ENCODE measurements at places on chromosomes 16 and 17.

DNA sequence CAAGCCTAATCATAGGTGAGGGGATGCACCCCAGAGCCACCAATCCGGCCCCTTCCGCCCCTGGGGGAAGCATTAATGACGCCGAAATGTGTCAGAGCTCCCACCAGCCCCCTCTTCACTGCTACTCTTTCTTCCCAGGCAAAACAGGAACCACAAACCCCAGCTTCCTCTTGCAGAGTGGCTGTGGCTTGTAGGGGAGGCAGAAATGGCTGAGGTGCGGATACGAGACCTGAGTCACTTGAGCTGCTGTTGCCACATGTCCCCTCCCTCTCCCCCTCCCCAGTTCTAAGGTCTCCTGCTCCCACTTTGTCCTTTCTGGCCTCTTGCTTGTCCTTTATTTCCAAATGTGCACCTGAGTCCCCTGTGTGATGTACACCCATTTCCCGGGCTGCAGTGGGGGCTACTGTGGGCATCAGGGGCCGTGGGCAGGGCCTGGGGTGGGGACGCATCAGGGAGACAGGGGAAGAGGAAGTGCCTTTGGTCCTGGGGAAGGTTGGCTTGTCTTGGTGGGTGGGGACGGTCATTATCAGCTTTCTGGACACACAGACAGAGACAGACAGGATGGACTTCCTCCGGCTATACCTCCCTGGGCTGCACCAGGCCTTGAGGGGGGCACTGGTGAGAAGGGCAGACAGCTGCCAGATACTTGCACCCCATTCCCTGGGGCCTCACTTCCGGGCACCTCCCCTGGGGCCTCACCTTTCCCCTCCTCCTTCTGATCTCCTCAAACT is at the start of gene APOBR:
APOBR (plus strand) TSS at position 523 of the 731 bp plus-strand sequence; CDS start at position 562, 39 bp downstream.
- DNase-seq: peak; percentile 84

DNA sequence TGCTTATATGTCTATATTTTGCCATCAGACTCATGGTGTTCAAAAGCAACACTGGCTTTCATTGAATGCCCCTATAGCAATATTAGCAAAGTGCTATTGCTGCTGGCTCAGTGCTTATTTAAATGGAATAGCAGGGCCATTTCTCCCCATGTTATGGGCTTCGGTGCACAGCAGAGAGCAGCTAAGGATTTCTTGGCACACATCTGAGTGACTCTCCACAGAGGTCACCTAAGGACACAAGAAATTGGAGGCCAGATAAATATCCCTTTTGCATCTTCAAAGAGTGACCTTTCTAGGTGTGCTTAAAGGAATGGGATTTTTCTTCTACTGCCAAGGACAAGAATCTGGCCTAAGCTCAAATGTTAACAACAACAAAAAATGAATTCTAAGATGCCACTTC is 751.8 kb downstream of the CDH11 start:
- DNase-seq: no peak

GRCh38 chr17:20302246-20302917 is 165.0 kb downstream of the LGALS9B start:
- DNase-seq: no peak

DNA sequence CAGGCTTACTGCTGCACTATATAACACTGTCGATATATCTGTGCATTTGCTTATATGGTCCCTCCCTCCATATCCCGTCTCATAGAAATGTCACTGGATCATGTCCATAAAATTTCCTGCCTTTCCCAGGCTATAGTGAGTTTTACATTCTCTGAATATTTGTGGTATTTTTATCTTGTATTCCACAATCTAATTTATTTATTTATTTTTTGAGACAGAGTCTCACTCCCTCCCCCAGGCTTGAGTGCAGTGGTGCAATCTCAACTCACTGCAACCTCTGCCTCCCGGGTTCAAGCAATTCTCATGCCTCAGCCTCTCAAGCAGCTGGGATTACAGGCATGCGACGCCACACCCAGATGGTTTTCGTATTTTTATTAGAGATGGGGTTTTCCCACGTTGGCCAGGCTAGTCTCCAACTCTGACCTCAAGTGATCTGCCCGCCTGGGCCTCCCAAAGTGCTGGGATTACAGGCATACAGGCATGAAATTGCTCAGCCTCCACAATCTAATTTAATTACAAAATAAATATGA is 12.9 kb downstream of the TRIM37 start:
- no peak for DNase-seq

DNA sequence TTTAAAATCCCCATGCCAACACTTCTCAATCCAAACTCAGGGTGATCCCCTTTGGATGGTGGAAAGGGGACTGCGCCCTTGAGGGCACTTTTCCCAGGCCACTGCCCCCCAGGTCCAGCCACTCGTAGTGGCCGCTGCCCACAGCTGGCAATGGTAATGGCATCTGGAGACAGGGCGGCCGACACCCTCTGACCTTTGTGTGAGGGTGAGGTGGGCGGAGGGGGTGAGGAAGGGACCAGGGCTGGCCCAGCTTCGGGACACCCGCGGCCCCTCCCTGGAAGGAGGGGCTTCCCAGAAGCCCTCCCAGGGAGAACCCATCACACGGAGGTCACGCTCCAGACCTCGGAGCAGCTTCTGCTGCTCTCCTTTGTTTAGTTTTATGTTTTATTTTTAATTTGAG is 289.7 kb downstream of the FOXL1 start:
- no peak for DNase-seq

DNA sequence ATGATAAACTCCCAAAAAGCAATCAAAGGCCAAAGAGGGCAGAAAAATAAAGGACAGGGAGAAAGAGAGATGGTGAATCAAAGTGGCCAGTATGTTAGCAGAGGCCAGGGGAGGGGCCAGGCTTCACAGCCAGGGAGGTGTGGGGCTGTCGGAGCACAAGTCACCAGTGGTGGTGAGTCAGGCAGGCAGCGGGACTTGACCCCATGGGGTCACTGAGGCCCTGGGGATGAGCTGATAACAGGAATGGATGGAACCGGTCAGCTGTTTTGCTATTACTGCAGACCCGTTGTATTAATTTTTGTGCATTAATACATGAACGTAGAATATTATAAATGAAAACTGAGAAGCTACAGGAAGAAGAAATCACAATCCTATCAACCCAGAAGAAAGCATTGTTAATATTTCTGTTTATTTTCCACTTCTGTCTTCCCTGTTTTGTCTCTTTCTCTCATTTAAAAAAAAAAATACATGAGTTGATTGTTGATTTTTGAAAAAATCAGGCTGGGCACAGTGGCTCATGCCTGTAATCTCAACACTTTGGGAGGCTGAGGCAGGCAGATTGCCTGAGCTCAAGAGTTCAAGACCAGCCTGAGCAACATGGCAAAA is 106.9 kb downstream of the SOCS1 start:
- no peak for DNase-seq
